Prostate gland (tissue), 2 donors: ENCODE measurements at places on chromosomes 5 and 9. TPM values are rescaled to one million over a fixed set of nuclear protein-coding genes. Genes with fewer than 3 reads are reported as not detected.

The TERT gene
- not detected for total RNA-seq

The PCDHGB4 gene
- 6.7 TPM for total RNA-seq

The PRRX2 gene
- 14.3 TPM for total RNA-seq

DNA sequence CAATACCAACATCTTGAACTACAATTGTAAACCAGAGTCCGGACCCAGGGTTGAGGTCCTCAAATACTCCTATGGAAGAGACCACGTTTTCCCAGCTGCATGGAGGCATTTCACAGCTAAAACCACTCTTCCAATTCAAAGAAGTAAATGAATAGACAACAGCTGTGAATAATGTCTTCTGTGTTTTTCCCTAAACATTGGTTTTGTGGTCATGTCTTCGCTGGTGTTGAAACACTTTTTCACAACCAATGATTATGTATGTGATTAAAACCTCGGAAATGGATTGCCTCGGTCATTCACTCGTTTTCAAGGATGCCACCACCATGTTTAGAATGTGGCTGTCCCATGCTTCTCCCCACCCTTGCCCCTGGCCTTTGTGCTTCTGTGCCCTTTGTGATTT lies 9.4 kb upstream of the TENT4A start:
- DNase-seq = no peak

DNA sequence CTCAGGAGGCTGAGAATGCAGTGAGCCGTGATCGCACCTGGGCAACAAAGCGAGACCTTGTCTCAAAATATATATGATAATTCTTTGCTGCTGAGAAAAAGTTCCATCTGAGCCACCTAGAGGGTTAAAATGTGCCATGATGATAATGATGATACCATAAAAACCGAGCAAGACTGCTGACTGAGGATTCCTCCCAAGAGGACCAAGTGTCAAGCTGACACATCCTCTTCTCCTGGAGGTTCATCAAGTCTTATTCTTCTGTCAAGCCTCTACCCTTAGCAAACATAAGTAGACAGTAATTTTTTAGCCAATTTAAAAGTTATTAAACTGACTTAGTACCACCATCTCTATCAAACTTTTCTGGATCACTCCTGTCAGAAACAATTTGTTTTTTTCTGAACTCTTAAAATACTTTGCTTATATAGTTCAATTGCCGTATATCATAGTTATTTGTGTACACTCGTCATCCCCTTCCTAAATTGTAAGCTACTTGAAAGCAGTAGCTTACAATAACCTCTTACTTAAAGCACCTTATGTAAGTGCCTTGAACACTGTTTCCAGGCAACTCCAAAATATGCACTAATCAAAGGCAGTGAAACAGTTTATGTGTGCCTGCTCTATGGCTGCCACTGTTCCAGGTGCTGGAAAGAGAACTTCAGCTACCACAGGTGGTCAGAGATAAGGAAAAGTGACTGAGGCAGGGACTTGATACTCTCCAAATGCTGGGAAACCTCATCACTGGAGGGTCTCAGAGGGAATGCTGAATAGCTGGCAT lies 57.4 kb downstream of the SCAI start:
- no peak for DNase-seq

GRCh38 chr9:10566848-10567247 lies 46.0 kb downstream of the PTPRD start:
- DNase-seq = no peak

GRCh38 chr5:172407241-172407691 lies 47.1 kb downstream of the SH3PXD2B start:
- no peak for DNase-seq
